ENCODE measurements at places on chromosomes 1 and 21.
A peak's percentile ranks its signal among the peaks of the same experiment; 100 is the strongest.

- DNase-seq = no peak
Measured at GRCh38 chr1:236759252-236759859, 35.7 kb upstream of the MTR start.

- no peak for DNase-seq
Measured at GRCh38 chr1:118206966-118207365, 21.9 kb upstream of the SPAG17 start.

DNA sequence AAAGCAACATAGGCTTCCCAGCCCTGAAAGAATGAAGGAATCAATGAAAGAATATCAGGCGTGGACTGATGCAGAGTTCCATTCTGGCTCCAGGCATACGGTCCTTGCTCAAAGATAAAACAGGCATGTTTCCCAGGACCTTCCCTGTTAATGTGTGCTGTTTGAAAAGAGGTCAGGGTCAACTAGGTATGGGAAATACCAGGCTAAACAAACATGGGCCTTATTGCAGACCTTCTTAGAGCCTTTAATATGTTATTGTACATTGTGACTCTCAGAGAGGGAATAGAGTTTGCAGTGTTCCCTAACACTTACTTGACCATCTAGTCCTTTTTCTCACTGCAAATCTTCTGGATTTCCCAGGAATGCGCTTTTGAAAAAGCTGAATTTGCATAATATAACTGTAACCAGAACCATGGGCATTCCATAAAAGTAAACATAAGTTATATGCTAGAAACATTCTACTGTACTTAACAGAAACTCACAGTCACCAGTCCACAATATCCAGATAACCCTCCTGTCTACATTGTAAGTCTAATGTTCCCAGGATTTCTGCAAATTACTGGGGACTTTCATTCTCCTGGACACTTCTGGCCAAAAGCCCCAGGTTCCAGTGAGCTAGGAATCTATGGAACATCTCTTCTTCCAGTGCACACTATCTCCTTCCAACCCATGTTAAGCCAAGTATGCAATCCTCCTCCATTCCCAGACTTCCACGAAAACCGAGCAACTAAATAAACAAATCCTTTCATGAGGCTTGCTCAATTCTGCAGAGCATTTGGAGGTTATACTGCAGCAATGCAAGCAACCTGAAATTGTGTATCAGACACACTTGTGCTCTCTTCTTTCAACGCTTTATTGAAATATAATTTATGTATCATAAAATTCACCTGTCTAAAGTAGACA, 486.6 kb downstream of the SETD4 start:
- no peak for DNase-seq

GRCh38 chr1:46477153-46477929, 12.3 kb upstream of the DMBX1 start:
- DNase-seq = peak; percentile 85

DNA sequence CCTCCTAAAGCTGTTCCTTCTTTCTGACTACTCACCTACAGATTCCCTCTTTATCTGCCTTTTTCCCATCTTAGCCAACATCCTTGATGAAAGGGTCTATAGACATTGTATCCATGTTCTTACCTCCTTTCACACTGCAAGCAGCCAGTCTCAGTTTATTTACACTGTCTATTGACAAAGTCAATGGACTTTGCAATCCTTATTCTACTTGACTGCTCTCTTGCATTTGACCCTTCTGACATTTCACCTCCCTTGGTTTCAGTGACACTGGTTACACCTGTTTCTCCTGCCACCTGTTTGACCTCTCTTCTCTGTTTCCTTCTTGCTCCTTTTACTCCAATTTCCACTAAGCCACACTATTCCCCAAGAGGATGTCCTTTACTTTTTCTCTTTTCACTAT, 224.0 kb upstream of the SNX7 start:
- DNase-seq = no peak

- DNase-seq = no peak
Measured at GRCh38 chr1:198550941-198551524, 10.6 kb upstream of the ATP6V1G3 start.

GRCh38 chr1:8055973-8056372, 29.9 kb upstream of the ERRFI1 start:
- no peak for DNase-seq

DNA sequence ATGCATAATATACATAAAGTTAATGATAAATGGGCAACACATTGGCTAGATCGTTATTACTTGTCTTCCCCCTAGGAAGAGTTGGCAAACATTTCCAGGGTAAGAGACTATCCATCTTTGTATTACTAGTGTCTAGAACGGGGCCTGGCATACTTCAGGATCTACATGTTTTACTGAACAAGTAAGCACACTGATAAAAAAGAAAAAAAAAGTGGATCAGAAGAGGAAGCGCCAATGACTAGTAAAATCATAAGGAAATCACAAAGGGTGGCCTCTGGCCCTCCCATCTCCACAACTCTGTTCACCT, 482 bp downstream of the TM2D1 start:
- DNase-seq = no peak

- DNase-seq = no peak
Measured at GRCh38 chr1:245091171-245091621, 63.6 kb upstream of the KIF26B start.

GRCh38 chr1:27576806-27577227, 27.1 kb downstream of the AHDC1 start:
- DNase-seq = no peak

- DNase-seq = no peak
Measured at GRCh38 chr1:46725736-46726108, 6.8 kb upstream of the EFCAB14 start.

GRCh38 chr1:30012455-30013440, 710.6 kb downstream of the MATN1 start:
- DNase-seq = no peak

DNA sequence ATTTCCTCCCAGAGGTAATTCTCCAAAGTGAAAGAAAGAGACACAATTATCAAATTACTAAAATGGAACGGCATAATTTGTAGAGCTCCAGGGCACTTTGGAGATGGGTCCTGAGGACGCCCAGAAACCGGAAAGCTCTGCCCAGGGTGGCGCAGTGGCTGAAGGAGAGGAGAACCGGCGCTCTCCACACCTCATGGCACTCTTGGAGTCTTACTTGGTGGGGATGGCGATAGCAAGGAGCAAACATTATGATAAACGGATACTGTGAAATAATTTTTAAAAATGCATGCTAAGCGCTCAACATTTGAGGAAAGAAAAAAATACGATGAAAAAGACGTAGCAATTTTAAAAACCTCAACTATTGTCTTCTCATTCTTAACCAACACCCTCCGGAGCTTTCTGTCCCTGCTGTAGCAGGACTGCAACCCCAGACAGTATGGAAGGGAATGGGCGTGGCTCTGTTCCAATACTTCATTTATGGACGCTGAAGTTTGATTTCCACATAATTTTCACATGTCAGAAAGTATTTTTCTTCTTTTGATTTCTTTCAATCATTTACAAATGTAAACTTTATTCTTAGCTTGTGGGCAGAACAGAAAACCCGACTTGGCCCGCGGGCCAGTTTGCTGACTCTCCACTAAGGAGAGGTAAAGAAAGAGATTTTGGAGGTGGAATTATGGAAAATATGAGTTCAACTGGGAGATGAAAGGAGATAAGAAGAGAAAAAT, 1.1 kb downstream of the S100A11 start:
- DNase-seq = peak; percentile 63
